ENCODE measurements at places on chromosomes 4 and X.

DNA sequence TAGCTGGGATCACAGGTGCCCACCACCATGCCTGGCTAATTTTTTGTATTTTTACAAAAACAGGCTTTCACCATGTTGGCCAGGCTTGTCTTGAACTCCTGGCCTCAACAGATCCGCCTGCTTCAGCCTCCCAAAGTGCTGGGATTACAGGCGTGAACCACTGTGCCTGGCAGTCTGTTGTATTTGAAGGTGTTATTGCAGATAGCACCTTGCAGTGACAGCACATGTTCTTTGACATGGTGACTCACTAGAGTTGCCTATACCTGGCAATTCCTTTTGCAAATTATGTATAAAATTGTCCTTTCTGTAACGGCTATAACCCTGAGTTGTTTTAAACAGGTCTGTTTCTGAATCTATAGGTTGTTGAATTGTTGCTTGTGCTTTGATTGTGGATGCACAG is 7.9 kb downstream of the OGT start:
- DNase-seq: no peak

DNA sequence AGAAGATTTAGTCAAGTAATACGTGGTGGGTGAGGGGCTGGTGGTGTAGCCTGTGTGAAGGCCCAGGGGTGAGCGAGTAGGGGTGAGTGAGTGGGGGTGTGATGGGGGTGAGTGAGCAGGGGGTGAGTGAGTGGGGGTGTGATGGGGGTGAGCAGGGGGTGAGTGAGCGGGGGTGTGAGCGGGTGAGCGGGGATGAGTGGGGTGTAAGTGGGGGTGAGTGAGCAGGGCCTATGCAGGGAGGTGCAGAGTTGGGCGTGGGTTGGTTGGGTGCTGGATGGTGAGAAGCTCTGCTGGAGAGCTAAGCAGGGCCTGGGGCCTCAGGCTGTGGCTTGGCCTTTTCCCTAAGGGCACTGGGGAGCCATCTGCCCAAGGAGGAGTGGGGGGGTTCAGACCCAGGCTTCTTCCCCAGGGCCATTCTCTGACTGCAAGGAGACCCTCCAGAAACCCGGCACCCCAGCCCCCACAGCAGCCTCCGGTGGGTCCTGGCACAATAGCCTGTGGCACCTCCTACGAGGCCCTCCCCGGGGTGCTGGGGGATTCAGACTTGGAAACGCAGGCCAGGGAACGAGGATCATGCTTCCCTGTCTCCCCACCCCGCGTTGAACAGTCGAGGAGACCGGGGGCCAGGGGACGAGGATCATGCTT is 30.4 kb downstream of the SH3TC1 start:
- no peak for DNase-seq

DNA sequence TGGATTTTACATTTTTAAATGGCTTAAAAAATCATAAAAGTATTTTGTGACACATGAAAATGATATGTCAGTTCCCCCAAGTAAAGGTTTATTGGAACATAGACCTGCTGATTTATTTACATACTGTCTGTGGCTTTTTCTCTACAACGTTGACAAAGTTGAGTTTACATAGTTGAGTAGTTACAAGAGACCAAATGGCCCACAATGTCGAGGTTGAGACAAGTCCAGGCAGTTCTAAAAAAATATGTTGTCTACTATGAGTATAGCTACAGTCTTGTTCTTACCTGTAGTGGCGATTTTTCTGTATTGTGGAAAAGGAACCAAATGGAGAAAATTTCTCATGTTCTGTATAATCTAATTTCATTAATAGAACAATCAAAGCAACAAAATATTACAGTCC is 163.2 kb downstream of the FRAS1 start:
- DNase-seq: no peak

GRCh38 chr4:17688011-17688441 is 73.6 kb downstream of the MED28 start:
- DNase-seq: no peak

- no peak for DNase-seq
Measured at GRCh38 chrX:72141372-72142004, 9.8 kb upstream of the RTL5 start.

- no peak for DNase-seq
Measured at GRCh38 chrX:41406201-41406600, 40.9 kb upstream of the NYX start.

DNA sequence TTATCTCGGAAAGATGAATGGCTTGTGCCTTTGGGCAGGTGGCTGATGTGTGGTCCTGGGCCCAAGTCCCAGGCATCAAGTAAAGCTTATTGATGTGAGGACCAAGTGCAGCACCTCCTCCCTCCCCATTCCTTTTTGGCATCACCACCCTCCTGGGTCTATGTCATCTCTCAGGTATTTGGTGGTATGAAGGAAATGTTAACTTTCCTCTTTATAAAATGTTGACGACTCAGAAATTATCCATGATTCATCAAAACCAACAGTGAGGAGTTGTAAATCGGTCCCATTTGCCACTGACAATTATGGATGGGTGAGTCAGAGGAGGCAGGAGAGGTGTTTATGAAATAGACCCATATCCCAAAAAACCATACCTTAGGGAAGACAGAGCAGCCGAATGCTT is 229.4 kb upstream of the GATB start:
- DNase-seq: peak; percentile 42

- DNase-seq: no peak
Measured at GRCh38 chr4:149161247-149161646, 654.4 kb downstream of the IQCM start.

DNA sequence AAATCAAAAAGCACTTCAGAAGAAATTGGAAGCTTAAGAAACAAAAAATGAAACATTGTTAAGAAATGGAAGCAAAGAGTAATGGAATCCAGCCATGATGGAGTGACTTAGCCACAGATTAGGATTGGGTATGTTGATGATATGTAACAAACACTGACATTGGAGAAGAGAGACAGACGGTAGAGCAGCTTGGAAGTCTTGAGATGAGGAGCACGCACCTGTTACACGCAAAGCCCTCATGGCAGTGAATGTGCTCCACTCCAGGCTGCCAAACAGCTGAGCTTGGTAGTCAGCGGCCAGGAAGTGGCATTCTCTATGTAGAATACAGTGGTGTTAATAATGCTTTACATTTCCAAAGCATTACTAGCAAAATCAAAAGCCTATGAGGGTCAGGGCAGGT is 56.9 kb upstream of the GPRIN3 start:
- DNase-seq: no peak

GRCh38 chrX:148632444-148632843 is 132.0 kb downstream of the AFF2 start:
- DNase-seq: no peak

- DNase-seq: no peak
Measured at GRCh38 chrX:22397566-22397965, 124.9 kb downstream of the CBLL2 start.

DNA sequence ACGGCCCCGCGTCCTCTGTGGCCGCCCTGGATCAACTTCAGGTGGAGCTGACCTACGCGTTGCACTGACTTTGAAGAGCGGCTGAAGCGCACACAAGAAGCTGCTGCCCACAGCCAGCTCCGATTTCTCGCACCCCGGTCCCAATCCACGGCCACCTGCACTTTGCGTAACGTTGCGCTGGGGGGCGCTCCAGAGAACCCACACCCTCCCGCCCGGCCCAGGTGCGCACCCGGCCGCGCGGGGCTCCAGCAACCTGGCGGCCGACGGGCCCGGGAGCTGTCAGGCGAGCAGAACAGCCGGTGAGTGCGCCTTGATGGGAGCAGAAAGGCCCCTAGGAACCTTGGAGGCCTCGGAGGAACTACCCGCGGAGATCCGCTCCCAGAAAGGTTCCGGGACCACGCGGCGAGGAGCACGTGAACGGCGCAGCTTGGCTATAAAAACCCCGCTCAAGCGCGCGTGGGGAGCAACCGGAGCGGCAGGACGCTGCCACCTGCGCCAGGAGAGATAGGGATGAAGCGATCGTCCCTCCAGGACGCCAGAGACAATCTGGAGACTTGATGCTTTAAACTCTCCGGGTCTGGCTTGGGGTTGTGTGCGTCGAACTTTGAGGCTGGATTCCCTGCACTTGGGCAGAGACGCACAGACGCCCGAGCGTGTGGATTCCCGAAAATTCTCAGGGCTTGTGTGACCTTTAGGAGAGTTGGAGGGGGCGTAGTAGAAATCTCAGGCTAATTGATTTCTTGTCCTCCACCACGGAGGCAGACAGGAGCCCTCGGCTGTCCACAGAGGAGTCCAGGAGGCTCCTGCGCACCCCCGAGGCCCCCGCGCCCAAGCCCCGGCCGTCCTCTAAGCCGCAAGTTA is 591 bp upstream of the NWD2 start:
- DNase-seq: no peak

GRCh38 chr4:123300222-123301039 is 96.2 kb upstream of the SPRY1 start:
- DNase-seq: no peak

Measured in H54 (cell line).